ENCODE measurements at places on chromosomes 4 and X. TPM values are rescaled to one million over a fixed set of nuclear protein-coding genes. Genes with fewer than 3 reads are reported as not detected.
A peak's percentile ranks its signal among the peaks of the same experiment; 100 is the strongest.

- no peak for DNase-seq
- no peaks in the 10 kb centered on the region for H3K4me1 ChIP-seq
- H3K27me3 ChIP-seq, result no peaks in the 10 kb centered on the region
- no peak overlapping the region for H3K27ac ChIP-seq
- H3K4me3 ChIP-seq, result no peak overlapping the region
Measured at GRCh38 chr4:3085948-3086670, 11.6 kb downstream of the HTT start.

GRCh38 chr4:181958446-181958845 is 284.8 kb upstream of the TENM3 start:
- H3K27ac ChIP-seq, result no peak overlapping the region
- no peaks in the 10 kb centered on the region for H3K27me3 ChIP-seq
- no peak for DNase-seq
- H3K4me3 ChIP-seq, result no peak overlapping the region

- DNase-seq, result no peak
- no peak overlapping the region for H3K27ac ChIP-seq
- peaks cover 14% of the 10 kb centered on the region for H3K36me3 ChIP-seq
- no peaks in the 10 kb centered on the region for H3K4me1 ChIP-seq
- H3K4me3 ChIP-seq, result no peak overlapping the region
- no peaks in the 10 kb centered on the region for H3K27me3 ChIP-seq
Measured at GRCh38 chr4:105373324-105373723, 100.5 kb downstream of the PPA2 start.

DNA sequence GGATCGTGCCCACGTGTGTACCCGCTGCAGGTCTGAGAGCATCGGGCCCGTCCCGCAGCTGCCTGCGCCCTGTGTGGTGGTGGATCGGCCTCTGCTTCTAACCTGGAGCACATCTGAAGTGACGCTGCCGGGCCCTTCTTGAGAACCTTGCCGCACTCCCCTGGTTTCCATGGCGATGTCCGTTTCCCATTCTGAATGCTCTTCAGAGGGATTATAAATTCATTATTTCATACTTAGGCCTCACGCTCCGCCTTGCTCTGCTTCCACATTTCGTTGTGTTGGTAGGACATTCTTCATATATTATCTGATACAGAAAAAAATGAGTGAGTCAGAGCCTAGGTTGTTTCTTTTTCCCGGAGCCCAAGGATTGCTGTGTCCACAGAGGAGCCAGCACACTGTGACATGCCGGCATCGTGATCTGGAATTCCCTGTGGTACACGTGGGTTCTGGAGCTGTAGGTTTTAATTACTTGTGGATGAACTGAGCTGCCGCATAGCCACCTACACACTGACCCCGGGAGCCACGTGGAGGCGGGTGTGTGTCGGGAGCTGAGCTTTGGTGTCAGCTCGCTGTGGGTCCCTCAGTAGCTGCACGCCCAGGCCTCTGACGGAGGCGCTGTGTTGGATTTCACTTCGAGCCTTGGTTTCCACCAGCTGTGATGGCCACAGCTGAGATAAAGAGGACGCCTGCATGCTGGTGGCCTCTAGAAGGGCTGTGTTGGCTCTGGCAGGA is 63.4 kb downstream of the PSAPL1 start:
- no peaks in the 10 kb centered on the region for H3K27me3 ChIP-seq
- H3K27ac ChIP-seq, result no peak overlapping the region
- no peaks in the 10 kb centered on the region for H3K36me3 ChIP-seq
- no peak for DNase-seq
- H3K4me3 ChIP-seq, result no peak overlapping the region

DNA sequence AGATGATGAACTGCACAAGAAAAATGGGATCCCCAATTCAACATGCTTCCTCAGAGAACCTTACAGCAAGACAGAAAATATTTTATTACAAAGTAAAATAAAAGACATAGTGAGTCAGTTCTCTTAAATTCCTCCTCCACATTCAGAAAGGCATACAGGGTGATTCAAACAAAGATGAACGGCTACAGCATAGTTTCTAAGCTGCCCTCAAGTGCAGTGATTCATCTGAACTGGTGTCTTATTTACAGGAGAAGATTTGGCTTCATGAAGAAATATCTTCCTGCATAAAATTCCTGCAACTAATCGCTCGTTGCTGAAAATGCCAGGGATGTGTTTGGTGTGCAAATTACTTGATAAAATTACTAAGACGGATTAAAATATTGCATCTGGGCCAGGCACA is 103.6 kb downstream of the PRKX start:
- H3K36me3 ChIP-seq, result no peaks in the 10 kb centered on the region
- H3K4me3 ChIP-seq, result no peak overlapping the region

GRCh38 chr4:163649557-163650091 is 155.1 kb downstream of the TMA16 start:
- no peak overlapping the region for H3K27ac ChIP-seq
- no peaks in the 10 kb centered on the region for H3K36me3 ChIP-seq
- no peaks in the 10 kb centered on the region for H3K4me1 ChIP-seq
- DNase-seq, result no peak
- no peaks in the 10 kb centered on the region for H3K27me3 ChIP-seq

GRCh38 chr4:89324671-89325070 is 17.1 kb upstream of the GPRIN3 start:
- no peak overlapping the region for H3K4me3 ChIP-seq
- H3K4me1 ChIP-seq, result no peaks in the 10 kb centered on the region
- no peaks in the 10 kb centered on the region for H3K27me3 ChIP-seq
- H3K36me3 ChIP-seq, result no peaks in the 10 kb centered on the region
- DNase-seq, result no peak

- no peak overlapping the region for H3K27ac ChIP-seq
- H3K4me1 ChIP-seq, result no peaks in the 10 kb centered on the region
- no peaks in the 10 kb centered on the region for H3K36me3 ChIP-seq
- H3K4me3 ChIP-seq, result no peak overlapping the region
Measured at GRCh38 chr4:110586131-110586850, 36.6 kb downstream of the PITX2 start.

- H3K4me3 ChIP-seq, result no peak overlapping the region
- peak overlapping the region; percentile 80 for H3K27ac ChIP-seq
- no peaks in the 10 kb centered on the region for H3K36me3 ChIP-seq
- DNase-seq, result no peak
Measured at GRCh38 chrX:10482261-10482660, 138.1 kb downstream of the MID1 start.

The PABPC1L2B gene
- not detected for total RNA-seq

The STS gene
- 6.2 TPM for total RNA-seq

The SPIN2A gene
- not detected for total RNA-seq

All from right atrium auricular region (tissue), 2 donors.